ENCODE measurements at places on chromosomes 12 and 14.

DNA sequence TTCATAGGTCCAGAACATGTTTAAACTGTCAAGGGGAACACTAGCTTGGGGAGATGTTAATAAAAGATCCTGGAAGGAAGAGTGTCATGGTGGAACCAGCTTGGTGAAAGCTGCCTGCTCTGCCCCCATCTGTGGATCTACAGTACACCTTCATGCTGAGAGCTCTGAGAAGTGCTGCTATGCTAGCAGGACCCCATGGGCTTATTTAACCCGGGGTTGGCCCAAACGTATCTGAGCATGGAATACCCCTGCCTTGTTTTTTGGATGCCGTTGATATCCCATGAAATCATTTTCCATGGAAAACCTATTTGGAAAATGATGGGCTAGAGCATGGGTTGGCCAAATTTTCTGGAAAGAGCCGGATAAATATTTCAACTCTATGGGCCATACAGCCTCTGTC, 14.2 kb downstream of the UBE3B start:
- DNase-seq, result no peak

GRCh38 chr14:76774821-76775694, 13.8 kb downstream of the VASH1 start:
- no peak for DNase-seq

- DNase-seq, result peak; percentile 43
Observed at GRCh38 chr12:2794191-2794735, 507 bp upstream of the FKBP4 start.

DNA sequence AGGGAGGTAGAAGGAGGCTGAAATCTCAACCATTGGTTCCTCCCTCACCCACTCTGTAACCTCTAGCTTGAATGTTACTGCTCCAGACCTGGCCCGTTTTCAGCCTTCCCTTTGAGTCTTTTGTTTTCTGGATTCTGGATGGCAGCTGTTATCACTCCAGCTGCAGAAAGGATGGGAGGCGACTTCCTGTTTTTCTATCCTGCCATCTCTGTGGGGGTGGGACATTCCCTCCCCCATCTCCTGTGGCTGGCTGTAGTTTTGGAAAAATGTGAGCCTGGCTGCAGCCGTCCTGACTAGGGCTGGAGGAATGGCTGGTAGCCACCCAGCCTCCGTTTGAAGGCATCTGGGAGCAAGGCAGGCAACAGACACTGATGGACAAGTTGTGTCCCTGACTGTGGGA, 2.9 kb upstream of the PPFIBP1 start:
- no peak for DNase-seq

- DNase-seq, result no peak
Observed at GRCh38 chr12:78118486-78118885, 287.8 kb downstream of the NAV3 start.

DNA sequence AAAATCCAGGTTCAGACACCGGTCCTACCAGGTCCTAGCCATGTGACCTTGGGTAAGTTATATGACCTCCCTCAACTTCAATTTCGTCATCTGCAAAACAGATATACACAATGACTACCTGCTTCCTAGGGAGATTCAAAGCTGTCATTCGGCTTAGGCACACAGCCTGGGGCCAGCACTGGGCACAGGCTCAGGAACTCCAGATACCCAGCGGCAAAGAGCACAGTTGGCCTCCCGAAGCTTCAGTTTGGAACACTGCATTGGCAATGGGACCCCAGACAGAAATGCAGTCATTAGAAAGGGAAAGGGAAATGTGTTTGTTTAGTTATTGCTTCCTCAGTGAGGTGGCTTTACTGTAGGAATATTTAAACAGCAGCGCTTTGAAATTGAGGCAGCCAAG, 11.4 kb downstream of the PLEKHG6 start:
- no peak for DNase-seq

- DNase-seq, result no peak
Observed at GRCh38 chr12:53677016-53677799, 1.3 kb upstream of the ATP5MC2 start.

- DNase-seq, result no peak
Observed at GRCh38 chr12:124678421-124678893, 111.0 kb upstream of the NCOR2 start.
